NCI-H1092 (cell line): ENCODE measurements at places on chromosomes 5 and 9.

DNA sequence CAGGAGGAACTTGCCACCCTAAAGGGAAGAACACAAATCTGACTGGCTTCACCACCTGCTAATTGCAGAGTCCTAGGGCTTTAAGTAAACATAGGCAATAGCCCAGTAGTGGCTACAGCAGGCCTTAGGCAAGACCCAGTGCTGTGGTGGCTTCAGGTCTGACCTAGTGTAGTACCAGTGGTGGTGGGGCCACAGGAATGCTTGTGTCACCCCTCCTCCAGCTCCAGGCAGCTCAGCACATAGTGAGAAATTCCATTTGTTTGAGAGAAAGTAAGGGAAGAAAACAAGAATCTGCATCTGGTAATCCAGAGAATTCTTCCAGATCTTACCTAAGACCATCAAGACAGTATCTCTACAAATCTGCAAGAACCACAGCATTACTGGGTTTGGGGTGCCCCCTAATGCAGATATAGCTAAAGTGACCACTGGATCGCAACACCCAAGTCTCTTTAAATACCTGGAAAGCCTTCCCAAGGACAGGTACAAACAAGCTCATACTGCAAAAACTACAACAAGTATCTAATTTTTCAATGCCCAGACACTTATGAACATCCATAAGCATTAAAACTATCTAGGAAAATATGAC is 102.6 kb upstream of the TRPM3 start:
- no peak for DNase-seq

DNA sequence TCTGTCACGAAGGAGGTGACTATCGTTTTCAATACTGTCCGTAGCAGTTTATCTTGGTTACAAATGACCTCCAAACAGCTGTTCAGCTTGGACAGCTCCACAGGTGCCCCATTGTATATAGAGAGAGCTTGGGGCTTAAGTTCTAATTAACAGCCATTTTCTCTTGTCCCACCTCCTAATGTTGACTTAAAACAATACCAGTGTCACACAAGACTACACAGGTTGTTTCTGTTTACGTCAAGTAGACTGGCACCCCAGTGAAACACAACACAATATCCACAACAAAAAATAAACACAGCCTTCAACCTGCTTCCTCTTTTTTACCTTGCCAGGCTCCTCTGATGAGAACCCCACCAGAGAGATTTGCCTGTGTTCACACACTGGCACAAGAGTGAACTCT is 39.8 kb upstream of the TLE1 start:
- DNase-seq, result no peak

DNA sequence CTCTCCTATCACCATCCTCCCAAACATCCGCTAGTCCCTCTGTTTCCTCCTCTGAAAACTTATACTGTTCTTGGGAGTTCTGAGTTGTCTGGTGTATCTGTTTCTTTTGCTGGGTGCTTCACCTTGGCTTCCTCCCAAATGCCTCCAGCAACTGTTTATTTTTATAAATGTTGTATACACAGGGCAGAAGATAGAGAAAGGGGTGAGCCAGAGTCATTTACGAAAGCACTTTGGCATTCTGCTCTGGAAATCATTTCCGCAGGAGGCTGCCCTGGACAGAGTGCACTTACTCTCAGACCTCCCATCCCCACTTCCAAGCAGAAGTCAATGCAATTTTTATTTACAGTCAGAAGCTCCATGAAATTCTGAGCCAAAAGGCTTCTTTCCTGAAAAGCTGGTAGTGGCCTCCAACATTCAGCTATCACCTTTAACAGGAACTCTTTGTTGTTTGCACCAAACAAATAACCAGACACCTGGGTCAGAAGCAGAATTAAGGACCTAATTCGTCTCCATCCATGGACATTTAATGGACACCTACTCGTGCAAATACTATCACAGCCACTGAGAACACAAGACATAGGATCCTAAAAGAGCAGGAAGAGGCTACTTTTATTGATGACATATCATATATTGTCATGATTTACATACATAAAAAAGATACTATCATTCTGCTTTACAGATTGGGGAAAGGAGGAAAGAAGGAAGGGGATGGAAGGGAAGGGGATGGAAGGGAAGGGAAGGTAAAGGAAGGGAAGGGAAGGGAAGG is 229.5 kb upstream of the PAPPA start:
- no peak for DNase-seq

DNA sequence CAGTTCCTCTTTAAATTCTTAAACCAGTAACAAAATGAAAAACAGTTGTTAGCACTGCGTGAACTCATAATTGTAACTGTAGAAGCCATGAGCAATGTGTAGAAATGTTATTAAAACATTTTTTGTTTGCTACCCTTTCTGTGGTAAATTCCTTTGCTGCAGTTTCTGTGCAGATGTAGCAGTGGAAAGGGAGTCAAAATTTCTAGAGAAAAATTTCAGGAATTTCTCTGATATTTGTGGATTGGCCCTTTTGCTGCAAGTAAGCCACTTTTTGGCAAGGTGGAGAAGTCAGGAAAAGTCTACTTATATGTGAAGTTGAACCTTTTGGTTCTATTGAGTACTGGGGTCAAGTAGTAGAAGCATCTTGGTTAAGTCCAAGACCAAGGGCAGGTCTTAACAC is 10.1 kb downstream of the FBXL7 start:
- DNase-seq, result no peak

DNA sequence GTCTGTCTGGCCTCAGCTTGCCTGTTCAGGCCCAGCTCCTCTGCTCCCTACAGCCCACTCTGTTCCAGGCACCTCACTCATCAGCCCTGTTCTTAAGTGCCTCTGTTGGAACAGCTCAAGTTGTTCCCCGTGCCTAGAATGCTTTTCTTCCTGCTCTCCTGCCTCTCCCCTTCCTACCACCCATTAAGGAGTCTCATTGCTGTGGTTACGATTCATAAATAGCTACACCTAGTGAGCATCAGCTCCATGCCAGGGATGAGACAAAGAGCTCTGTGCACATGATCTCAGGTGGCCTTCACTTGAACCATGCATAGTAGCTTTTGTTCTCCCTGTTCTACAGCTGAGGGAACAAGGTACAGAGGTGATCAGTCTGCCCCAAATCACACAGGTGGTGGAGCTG is 54.3 kb downstream of the PSD2 start:
- no peak for DNase-seq

DNA sequence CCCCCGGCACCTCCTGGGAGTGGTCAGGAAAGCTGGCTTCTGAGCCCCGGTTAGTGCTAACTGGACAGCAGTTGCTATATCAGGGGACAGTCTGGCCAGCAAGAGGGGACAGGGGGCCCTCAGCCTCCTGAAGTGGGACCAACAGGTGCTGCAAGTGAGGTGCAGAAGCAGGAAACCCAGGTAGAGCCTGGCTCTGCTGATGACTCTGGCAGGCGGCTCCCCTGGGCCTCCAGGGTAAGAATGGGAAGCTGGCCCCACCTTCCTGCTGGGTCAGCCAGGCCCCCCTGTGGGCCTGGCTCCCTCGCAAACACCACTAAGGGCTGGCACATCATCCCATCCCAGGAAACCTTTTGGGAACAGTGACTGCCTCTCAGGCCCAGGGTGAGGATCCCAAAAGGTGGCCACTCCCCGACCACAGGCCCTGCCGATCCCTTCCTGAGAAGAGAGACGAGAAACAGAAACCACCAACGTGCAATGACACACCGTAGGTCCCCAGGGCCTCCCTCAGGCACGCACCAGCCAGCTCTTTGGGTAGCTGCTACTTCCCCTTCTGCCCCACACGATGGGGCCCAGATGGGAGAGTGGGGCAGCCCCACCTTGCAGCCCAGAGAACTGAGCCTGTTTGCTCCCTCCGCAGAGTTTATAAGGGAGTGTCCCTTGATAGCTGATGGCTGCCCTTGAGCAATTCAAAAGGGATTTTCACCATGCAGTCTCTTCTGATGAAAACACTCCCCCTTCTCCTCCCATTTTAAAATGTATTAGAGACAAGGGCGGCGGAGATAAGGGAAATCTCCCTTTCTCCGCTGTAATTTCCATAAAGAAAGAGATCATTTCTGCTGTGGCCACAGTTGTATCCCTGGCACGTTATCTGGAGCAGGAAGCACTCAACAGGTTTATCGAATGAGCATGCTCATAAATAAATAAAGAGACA is 76.8 kb downstream of the STK10 start:
- DNase-seq, result no peak

DNA sequence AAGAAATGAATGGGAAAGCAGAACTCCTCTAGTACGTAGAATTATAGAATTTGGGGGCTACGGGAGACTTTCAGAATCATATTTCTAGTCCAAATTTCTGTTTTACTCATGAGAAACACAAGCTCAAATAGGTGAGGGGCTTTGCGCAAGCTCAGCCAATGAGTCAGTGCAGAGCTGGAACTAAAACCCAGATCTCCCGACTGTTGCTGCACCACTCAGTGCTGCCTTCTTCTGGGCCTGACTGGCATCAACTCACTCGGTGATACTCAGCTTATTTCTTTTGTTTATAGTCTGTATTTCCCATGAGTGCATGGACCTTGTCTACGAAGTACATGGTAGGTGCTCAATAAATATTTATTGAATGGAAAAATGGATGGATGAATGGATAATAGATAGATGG is 280.2 kb downstream of the CDK5RAP2 start:
- no peak for DNase-seq

DNA sequence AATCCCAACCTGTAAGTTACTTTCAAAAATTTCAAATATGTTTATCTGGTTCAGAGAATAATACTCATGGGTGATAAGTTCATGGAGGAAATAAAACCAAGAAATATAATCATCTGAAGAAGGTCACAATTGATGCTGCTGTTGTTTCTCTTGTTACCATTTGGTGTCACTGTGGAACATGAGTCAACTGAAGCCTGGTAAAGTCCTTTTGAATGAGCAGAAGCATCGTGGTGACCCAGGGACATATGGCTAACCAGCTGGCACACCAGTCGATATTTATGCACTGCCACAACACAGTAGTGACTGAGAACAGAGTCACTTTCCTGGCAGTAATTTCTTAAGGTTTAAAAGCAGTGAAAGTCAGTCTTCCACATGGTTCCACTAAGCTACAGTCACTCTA is 612.9 kb upstream of the TLE4 start:
- DNase-seq, result no peak

- DNase-seq, result no peak
Measured at GRCh38 chr5:169527863-169528262, 55.7 kb upstream of the SPDL1 start.

GRCh38 chr5:31193591-31194467 is at the start of gene CDH6:
Gene CDH6 (plus strand): TSS chr5:31193686. CDS start chr5:31267474, 73,788 bp downstream.
- DNase-seq, result peak; percentile 41

GRCh38 chr9:115000217-115000639 is 69.8 kb upstream of the TNFSF8 start:
- no peak for DNase-seq

- DNase-seq, result no peak
Measured at GRCh38 chr5:30103452-30104202, 1089.9 kb upstream of the CDH6 start.

DNA sequence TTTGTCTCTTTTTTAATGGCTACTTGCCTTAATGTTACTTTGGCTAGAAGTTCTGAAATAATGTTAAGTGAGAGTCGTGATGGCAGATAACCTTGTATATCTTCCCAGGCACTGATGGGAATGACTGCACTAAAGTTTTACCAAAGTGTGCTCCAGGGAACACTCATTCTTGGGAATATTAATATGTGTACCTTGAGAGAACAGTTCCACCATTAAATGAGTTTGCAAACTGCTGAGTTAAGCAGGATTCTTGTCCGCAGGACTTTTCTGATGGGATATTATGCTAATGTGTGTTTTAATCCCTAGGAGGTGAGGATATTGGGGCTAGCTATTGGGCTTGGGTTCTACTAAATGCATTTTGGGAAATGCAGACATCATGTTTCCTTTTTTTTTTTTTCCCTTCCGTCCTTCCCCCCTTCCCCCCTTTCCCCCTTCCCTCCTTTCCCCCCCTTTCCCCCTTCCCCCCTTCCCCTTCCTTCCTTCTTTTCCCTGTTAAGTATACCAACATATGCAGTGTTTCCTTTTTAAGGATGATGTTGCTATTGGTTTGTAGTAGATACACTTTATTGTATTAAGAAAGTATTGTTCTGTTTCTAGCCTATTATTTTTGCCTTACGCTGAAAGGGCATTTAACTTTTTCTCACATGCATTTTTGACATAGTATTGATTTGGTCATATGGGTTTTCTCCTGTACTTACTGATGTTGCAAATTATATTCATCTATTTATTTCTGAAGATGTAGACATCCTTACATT is 15.5 kb downstream of the ZBTB34 start:
- DNase-seq, result no peak

GRCh38 chr9:82332774-82333152 is 344.2 kb downstream of the SPATA31D1 start:
- no peak for DNase-seq

DNA sequence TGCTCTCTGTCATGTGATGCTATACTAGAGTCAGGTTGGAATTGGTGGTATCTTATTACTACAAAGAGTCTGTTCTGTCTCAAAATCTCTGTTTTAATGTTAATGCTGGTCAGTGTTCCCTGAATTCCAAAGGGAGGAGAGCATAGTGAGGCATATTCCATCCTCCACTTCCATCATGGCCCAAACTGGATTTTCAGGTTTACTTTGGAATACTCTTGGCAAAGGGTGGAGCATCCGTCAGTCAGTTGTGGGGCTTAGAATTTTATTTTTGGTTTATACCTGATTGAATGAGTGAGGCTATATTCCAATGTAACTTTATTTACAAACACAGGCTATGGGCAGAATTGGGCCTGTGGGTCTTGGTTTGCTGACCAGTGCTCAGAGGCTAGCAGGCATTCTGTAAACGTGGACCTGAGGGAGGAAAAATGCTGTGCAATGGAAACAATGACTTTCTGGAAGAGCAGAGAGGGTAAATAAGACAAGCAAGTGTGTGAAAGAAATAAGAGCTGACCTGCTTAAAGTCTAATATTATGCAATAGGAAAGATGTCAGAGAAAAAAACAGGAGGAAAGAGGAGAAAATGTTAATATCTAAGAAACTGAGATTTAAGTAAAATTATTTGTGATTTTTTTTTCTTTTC is 106.2 kb upstream of the CLINT1 start:
- no peak for DNase-seq

DNA sequence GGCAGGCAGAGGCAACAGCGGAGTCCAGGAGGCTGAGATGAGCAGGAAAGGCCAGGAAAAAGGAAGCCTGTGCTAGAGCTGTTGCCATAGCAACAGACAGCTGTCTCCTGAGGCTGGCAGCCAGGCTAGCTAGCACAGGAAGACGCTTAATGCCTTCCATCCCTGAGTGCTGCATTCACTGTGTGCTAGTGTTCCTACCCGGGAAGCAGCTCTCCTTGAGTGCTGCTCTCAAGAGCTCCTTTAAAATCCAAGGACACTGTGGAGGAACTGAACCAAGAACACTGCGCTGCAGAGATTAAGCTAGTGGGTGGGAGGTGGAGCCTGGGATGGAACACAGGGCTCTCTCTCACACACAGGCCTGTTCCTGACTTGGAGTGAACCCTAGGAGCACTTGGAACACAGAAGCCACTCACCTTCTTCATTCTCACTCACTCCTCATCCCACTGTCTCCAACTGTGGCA is 53.5 kb upstream of the IL7R start:
- peak; percentile 84 for DNase-seq

- no peak for DNase-seq
Measured at GRCh38 chr5:150122158-150122510, 33.5 kb downstream of the PDGFRB start.

- no peak for DNase-seq
Measured at GRCh38 chr9:137977571-137978261, 100.1 kb downstream of the CACNA1B start.
